DMS79 treated with DMSO at 0.1 percent for 48 hours (cell line): ENCODE measurements at places on chromosomes 3 and 15.

- no peak for DNase-seq
Observed at GRCh38 chr3:186057594-186057993, 51.3 kb downstream of the ETV5 start.

- no peak for DNase-seq
Observed at GRCh38 chr15:89442671-89443307, 53.6 kb downstream of the RHCG start.

DNA sequence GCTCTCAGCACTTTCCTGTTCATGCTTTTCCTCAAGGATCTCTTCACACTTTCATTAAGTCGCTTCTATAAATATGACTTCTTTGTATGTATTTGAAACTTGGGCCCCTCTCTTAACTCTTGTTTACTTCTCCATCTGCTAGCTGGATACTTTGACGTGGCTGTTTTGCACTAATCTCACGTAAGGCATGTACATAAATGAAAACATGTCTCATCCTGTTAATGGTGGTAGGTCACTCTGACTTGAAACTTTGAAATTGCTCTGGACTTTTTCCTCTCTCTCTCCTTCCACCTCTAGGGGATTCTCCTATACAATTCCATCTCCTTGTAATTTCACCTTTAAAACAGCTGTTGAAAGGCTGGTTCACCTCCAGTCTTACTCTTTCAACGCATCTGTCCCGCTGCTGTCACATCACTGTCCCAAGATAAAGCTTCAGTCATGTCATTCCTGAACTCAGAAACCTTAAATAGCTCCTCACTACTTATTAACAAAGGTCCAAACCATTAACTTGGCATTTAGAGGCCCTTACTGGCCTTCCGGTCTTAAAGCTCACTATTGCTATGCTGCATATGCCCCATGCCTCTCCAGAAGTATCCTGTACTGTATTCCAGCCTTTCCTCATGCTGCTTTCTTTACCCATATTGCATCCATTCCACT is 1.2 kb downstream of the BLOC1S6 start:
- no peak for DNase-seq

DNA sequence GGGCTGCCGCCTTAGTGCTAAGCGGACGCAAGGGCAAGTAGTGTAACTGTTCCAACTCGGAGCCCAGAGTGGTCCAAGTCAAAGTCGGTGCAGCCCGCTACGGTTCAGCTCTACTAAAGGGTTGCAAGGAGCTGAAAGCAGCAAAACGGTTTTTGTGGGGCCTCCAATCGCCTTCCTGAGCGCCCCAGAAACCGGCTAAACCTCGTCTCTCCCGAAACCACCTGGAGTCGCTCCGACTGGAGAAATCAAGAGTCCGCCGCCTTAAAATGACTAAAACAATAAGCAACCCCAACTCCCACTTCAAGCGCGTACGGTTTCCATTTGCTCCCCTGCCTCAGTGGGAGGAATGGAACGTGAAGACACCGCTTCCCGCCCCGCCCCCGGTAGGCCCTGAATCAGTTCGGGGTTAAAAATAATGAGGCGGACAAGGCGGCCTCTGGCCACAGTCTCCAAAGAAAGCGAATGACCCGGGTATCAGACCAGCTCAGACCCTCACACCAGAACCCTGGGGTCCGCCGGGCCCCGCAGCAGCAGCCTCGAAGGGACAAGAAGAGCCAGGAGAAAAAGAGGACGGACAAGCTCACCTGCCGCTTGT is 401 bp downstream of the SEC11A start:
- DNase-seq = peak; percentile 15

DNA sequence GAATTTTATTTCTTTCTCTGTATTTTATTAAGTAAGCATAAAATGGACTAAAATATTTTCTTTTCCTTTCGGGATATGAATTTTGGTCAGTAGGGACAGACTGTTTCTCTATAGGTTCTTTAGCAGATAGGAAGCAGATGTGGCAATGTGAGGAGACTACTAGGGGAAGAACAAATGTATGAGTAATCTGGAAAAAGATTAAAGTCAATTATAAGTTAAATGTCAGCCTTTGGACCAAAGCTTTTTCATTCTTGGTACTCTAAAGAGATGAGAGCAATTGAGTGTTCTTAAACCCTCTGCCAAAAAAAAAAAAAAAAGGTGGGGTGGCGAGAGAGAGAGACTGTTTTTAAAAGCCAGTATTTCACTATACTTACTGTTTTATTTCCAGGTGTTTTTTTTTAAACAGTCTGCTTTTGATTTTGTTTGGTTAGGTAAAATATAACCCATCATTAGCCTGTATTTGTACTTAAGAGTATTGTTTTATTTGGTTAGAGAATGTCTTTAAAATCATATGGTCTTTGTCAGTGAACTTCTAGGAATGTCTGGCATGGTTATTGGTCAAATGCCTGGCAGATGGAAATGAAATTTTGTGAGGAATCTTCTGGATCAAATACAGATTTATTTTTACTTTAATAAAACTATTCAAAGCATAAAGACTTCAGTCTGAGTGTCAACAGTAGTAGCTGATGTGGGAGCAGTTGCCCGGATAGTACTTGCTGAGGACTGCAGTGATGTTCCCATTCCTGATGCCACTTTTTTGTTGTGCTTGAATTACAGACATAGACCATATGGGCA is 63.8 kb downstream of the LRRC49 start:
- no peak for DNase-seq

GRCh38 chr15:90062023-90062442 is 40.2 kb downstream of the IDH2 start:
- peak; percentile 68 for DNase-seq

DNA sequence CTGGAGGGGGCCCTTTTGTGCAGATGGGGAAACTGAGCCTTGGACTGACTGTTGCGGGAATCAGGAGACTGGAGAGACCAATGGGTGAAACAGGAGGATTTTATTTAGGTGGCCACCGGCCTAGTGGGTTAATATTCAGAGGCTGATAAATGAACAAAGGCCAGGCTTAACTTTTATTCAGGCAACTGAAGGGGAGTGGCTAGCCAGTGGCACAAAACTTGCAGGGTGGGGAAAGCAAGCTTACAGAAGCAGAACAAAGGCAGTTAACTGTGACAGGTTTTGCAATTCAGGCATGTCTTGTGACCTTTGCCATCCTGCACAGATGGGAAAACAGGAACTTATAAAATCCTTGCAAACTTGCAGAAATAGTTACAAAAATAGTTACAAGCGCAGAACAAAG is 24.9 kb upstream of the ACAD9 start:
- DNase-seq = no peak
